ENCODE measurements at places on chromosomes 3 and 15.

DNA sequence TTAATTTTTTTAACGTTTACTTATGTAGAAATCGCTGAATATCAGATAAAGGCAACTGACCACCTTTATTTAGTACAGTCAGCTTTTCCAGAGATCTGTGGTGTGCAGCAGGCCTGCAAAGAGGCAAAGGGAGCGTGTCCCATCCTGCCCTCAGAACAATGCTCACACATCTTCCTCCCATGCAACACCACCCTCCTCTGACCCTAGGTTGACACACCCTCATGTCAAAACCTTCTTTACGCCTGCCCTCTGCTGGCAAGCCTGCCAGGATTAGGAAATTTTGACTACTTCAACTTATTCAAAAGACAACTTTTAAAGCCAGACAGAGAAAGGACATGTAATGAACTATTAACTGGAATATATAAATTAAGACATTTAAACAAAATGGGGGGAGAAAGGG, 513.7 kb downstream of the FOXP1 start:
- no peak for DNase-seq

DNA sequence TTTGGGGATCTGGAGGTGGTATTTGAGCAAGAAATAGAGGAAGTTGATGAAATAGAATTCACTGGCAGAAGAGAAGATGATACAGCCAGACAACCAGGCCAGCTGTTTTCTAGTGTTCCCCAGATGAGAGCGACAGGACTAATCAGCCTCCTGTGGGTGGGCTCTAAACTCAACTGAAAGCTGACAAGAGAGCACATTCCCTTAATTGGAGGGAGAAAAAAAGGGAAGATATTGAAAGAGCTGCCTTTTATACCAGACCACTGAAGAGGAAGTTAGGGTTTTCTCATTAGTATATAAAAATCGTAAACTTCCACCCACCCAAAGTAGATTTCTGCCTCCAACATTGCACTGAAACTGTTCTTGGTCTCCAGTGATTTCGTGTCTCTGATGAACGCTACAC, 6.5 kb upstream of the TM4SF19 start:
- no peak for DNase-seq

DNA sequence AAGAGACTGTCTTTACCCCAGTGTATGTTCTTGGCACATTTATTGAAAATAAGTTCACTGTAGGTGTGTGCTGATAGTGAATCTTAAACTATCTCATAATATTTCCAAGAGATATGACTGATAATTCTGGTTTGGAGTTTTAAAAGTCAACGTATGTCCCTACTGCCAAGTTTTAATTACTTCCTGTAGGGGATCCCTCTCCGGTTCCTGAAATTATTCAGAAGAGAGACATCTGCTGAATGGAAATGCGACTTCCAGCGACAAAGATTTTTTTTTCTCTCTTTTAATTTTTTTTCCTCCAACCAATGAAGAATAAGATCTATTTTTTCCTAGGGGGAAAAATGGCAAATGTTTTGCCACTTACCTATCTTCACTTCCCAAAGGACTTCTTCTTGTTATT, 498.9 kb upstream of the TGFBR2 start:
- DNase-seq: no peak

DNA sequence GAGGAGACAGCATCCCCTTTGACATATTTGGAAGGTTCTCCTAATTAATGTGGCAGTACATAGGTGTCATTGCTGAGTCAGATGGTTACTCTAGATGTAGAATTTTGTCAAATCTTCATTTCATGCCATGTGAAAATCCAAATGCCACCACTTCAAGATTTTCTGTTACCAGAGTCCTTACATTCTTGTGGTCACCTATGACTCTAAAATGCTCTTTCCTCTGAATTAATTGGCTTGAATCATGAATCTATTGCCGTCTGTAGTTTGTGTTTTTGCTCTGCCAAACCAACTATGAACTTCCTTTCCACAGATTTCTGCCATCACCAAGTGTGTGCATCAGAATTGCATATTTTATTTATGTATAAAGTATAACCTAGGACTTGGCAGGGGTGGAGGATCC, 269.4 kb upstream of the ZPLD1 start:
- no peak for DNase-seq

- DNase-seq: no peak
Measured at GRCh38 chr3:23704298-23704697, 101.5 kb upstream of the UBE2E1 start.

All from hypothalamus (tissue), 51 donors.